ENCODE measurements at places on chromosomes 13 and 19. TPM values are rescaled to one million over a fixed set of nuclear protein-coding genes. Genes with fewer than 3 reads are reported as not detected.
A peak's percentile ranks its signal among the peaks of the same experiment; 100 is the strongest.

GRCh38 chr19:2497186-2497585, 21.3 kb downstream of the GADD45B start:
- no peaks in the 10 kb centered on the region for H3K36me3 ChIP-seq
- H3K4me3 ChIP-seq = no peak overlapping the region
- no peak overlapping the region for H3K27ac ChIP-seq
- peaks cover 19% of the 10 kb centered on the region for H3K4me1 ChIP-seq
- DNase-seq = no peak

GRCh38 chr19:12617646-12618045, 6.9 kb downstream of the ZNF791 start:
- no peak for DNase-seq
- H3K4me1 ChIP-seq = peaks cover 27% of the 10 kb centered on the region
- H3K27me3 ChIP-seq = no peaks in the 10 kb centered on the region
- H3K4me3 ChIP-seq = no peak overlapping the region

DNA sequence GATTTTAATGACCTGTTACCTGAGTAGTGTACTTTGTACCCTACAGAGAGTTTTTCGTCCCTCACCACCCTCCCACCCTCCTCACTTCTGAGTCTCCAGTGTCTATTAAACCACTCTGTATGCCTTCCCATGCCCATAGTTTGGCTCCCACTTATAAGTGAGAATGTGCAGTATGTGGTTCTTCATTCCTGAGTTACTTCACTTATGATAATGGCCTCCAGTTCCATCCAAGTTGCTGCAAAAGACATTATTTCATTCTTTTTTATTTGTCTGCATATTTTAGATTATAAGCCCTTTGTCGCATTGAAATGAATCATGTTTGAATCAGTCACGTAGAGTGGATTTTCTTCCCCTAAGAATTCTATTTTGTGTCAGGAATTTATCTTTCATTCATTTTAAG, 12.2 kb upstream of the HTR2A start:
- DNase-seq = no peak
- no peaks in the 10 kb centered on the region for H3K4me1 ChIP-seq
- H3K4me3 ChIP-seq = no peak overlapping the region
- H3K27ac ChIP-seq = no peak overlapping the region
- no peaks in the 10 kb centered on the region for H3K36me3 ChIP-seq
- peaks cover 39% of the 10 kb centered on the region for H3K27me3 ChIP-seq

GRCh38 chr19:53237114-53237777, 17.4 kb downstream of the ZNF677 start:
- H3K36me3 ChIP-seq = peaks cover 3% of the 10 kb centered on the region
- H3K27me3 ChIP-seq = no peaks in the 10 kb centered on the region
- H3K27ac ChIP-seq = no peak overlapping the region

The ZNF524 gene
- 17.0 TPM for total RNA-seq

DNA sequence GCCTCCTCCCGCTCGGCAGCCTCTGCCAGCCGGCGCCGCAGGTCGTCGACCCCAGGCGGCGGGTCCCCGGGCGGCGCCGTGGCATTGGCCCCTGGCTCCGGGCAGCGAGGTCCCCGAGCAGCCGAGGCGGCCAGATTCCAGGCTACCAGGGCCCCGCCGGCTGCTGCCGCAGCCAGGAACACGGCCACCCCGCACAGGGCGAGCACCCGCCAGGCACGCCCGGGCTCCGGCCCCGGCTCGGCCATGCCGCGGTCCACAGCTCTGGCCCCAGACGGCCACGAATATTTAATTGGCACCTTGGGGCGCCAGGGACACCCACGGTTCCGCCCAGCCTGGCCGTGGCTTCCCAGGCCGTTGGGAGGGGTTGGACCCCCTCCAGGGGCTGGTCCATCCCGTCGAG, at the start of gene CCDC194:
Gene CCDC194 (minus strand): TSS at position 283 of the 400 bp plus-strand sequence. CDS start 38 bp downstream, at position 245.
- no peak for DNase-seq
- H3K36me3 ChIP-seq = no peaks in the 10 kb centered on the region

DNA sequence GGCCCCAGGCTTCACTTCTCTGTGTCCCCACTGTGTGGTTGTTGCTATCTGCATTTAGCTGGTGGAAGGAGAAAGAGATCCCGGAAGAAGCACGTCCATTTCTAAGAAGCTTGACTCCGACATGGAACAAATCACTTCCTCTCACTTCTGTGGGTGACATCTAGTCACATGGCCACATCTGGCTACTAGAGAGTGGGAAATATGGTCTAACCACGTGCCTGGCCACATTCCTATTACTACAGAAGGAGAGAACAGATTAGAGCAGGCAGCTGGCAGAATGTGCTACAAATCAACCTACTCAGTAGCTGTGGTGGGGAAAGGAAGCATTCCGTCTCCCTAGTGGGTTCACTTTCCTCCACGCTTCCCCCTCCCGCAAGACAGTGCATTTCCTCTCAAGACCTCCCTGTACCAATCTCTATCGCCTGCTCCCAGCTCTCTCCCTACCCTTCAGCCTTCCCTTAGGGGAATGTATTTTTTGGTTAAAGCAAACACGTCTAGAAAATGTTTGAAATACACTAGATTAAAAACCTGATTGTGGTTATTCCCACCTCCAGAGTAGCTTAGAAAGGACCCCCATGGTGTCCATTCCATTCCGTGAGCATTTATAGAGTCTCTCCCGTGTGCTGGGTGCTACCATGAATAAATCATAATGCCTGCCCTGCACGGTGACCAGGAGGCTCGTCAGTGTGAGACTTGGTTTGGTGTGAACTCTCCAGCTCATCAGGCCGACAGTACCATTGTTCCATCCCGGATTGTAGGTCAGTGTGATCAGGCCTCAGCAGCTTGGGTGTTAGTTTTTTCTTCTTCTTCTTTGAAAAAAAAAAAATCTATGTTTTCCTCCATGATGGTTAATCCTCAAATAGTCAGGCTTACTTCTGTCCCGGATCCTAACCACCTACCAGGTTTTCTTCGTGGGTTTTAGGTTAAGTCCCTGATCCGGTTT, 8.0 kb upstream of the AMER2 start:
- peaks cover 90% of the 10 kb centered on the region for H3K27me3 ChIP-seq
- H3K4me1 ChIP-seq = no peaks in the 10 kb centered on the region
- DNase-seq = no peak
- H3K36me3 ChIP-seq = peaks cover 3% of the 10 kb centered on the region
- no peak overlapping the region for H3K27ac ChIP-seq

DNA sequence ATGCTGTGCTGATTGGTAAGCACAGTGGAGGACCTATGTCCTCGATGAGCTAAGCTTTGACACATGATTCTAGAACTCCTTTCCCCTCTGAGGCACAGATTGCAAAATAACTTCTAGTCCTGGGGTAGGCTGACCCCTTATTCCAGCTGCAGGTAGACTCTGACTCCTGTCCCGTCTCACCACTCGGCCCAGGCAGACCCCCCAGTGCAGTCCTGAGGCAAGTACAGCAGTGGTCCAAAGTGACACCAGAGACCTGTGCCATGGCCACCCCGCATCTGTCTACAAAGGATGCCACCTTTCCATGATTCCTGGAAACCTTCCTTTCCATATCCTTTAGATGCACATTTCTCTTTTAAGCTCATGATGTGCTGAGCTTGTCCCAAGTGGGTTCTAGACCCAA, 482.5 kb downstream of the ZNF536 start:
- peaks cover 34% of the 10 kb centered on the region for H3K27me3 ChIP-seq
- no peak overlapping the region for H3K27ac ChIP-seq
- H3K4me3 ChIP-seq = no peak overlapping the region
- H3K4me1 ChIP-seq = no peaks in the 10 kb centered on the region
- no peak for DNase-seq

GRCh38 chr13:49370371-49370770, 73.5 kb downstream of the CAB39L start:
- no peak overlapping the region for H3K27ac ChIP-seq
- DNase-seq = no peak
- H3K4me3 ChIP-seq = no peak overlapping the region
- peaks cover 16% of the 10 kb centered on the region for H3K4me1 ChIP-seq

The ISYNA1 gene
- total RNA-seq = 37.6 TPM

DNA sequence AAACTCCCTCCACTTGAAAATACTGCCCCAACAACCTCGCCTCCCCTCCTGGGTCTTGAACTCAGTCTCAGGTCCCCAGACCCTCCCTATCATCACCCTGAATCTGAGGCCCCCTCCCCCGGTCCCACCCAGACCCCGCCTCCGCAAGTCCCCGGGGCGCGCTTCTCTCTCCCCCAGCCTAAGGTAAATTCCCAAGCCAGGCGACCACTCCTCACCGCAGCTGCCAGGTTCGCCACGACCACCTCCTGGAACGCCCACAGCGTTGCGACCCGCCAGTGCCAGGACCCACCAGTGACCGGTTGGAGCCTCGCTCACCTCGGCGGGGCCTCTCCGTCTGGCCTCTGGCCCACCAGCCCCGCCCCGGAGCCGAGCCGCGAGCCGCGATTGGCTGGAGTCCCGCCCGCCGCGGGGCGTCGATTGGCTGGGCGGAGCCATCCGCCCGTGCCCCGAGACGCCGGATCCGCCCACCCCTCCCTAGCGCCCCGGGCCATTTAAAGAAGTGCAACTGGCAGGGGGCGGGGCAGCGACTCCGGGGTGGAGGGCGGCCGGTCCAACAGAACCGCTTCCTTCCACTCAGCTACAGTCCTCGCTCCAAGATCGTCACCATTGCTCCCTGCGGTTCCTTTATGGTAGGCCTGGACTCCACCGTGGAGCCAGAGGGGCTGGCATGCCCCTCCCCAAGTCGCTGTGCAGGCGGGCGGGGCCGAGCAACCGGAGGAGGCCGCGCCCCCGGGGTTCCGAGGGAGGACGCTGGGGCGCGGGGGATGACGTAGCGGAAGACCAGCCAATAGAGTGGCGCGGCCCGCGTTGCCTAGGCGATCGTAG, at the start of gene SERTAD3:
Gene SERTAD3 (minus strand): TSS at position 336 of the 825 bp plus-strand sequence. CDS start 2,255 bp downstream, outside the sequence.
- H3K4me3 ChIP-seq = peak within 1 kb of the TSS; percentile 100
- peak; percentile 95 for DNase-seq
- peaks cover 19% of the 10 kb centered on the region for H3K4me1 ChIP-seq
- peaks cover 5% of the 10 kb centered on the region for H3K36me3 ChIP-seq

DNA sequence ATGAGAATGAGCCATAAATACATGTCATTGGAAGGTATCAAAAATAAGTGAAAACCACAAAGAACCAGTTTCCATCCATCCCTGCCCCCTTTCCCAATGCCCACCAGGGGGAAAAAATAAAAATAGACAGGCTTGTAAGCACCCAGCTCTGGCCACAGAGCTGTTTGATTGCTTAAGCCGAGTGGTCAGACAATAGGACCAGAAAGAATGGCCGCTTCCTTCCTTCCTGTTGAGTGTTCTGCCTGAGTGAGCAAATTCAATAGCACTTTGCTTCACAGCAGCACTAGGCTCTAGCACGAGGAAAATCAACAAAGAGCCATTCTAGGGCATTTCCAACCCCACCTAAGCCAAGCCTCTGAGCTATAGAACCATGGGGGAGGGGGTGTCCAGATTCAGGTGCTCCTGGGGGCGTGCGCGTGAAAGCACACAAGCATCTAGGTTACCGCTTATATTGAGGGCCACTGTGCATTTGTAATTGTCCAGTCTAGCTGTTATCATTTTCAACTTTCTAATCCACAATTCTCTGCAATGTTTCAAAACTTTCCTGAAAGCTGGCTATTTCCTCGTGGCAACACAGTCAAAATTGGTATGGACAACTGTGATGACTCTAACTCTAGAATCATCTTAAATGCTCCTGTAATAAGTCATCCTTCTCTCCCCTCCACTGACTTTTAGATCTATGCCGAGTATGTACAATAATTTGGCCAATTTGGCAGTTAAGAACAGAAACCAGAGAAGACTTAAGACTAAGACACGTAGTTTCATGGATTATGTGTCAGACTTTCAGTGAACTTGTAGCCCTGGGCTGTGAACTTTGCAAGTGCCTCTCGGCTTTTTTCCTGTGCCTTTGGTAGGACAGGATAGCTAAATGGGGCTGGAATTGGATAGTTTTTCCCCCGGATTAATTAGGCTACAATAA, 64.3 kb downstream of the SPRY2 start:
- H3K27ac ChIP-seq = no peak overlapping the region
- H3K36me3 ChIP-seq = no peaks in the 10 kb centered on the region
- no peaks in the 10 kb centered on the region for H3K27me3 ChIP-seq
- H3K4me3 ChIP-seq = no peak overlapping the region
- no peak for DNase-seq
